ENCODE measurements at places on chromosomes 6 and 20.

- DNase-seq, result no peak
These were observed 492.0 kb upstream of the SULF2 start for GRCh38 chr20:48277266-48277665.

DNA sequence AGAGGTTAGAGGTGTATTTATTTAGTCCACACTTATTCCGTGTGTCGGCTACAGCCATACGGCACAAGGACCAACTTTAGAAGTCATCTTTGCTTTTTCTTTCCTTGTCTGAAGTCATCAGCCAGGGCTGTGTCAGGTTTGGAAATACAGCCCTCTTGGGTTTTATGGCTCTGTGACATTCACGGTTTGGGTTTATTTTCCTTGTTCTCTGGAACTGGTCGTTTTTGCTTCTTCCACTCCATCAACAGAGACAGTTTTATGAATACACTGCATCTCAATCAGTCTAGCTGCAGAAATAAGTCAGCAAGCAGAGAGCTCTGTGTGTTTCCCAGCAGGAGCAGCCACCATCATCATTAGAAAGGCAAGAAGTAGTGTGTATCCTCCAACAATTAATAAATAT, 132.5 kb downstream of the TBC1D7 start:
- no peak for DNase-seq

DNA sequence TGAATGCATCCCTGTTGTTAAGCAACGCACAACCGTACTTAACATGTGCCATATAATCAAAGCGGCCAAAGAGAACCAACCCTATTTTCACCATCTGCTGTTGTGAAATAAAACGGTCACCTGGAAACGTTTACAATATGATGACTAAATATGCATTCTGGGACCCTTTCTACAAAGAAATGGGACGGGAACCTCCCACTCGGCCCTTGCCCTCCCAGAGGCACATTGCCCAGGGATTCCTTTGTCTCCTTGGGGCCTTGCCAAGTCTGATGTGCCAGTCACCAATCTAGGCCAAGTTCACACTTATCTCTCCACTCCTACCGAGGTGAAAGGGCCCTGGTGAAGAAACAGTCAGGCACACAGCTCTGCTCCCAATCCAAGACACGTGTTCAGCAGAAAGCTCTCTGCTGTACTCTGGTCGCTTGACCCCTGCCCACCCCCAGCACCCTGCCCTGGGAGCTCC, 427.4 kb upstream of the JARID2 start:
- DNase-seq, result no peak

- DNase-seq, result no peak
These were observed 123.4 kb upstream of the RAB32 start for GRCh38 chr6:146420255-146420654.

DNA sequence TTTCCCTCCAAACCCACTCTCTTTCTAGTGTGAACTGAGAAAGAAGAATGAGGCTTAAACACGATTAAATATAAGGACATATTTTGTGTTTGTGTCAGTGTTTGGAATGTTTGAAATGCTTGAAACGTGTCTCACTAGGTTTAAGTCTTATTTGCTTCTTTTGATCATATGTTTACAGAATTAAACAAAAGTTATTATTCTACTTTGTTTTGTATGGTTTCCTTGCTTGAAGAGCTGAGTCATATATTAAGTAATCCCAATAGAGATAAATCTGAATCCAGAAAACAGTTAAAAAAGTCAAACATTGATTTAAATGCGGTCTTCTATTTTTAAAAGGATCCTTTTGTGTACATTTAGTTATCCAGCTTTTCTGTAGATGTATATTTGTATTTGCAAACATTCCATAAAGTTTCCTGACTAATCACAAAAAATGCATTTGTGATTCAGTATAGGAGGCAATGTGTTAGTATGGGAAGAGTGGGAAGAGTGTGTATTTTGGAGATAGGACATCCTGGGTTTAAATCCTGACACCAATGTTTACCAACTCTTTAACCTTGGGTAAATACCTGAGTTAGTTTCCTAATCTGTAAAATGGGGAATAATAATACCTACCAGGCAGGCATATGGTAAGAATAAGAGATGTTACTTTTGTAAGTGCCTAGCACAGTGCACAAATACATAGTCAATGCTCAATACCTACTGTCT, 72.9 kb downstream of the TSBP1 start:
- no peak for DNase-seq

DNA sequence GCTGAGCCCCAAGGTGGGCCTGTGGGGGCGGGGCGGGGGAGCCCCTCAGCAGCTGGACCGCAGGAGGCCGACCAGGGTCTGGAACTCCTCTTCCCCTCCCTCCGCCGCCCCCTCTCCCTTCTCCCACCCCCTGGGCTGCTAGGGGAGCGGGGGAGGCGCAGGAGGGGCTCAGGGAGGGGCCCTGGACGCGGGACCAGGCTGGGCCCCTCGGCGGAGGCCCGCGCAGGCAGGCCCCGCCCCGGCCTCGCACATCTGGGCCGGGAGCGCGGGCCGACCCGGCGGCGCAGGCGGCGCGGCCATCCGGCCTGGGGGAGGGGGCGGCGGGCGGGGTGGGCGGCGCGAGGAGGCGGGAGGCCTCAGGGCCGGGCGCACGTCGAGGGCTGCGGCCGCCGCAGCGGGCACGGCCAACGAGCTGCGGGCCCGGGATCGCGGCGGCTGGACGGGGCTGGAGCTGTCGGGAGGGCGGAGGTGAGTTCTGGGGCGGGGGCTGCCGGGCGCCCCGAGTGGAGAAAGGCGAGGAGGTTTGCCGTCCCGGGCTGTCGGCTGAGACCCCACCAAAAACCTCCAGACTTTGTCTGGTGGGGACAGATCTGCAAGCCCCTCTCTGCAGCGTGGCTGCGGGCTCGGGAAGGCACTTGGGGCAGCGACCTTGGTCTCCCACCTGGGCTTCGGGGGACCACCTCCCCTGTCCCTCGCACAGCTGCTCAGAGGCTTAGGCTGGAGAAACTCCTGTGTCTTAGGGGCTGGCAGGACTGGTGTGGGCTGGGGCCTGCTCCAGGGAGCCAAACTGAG, at the start of gene HSPA12B:
HSPA12B (plus strand) TSS at position 359 of the 792 bp plus-strand sequence. CDS start 5,990 bp downstream, outside the sequence.
- no peak for DNase-seq

DNA sequence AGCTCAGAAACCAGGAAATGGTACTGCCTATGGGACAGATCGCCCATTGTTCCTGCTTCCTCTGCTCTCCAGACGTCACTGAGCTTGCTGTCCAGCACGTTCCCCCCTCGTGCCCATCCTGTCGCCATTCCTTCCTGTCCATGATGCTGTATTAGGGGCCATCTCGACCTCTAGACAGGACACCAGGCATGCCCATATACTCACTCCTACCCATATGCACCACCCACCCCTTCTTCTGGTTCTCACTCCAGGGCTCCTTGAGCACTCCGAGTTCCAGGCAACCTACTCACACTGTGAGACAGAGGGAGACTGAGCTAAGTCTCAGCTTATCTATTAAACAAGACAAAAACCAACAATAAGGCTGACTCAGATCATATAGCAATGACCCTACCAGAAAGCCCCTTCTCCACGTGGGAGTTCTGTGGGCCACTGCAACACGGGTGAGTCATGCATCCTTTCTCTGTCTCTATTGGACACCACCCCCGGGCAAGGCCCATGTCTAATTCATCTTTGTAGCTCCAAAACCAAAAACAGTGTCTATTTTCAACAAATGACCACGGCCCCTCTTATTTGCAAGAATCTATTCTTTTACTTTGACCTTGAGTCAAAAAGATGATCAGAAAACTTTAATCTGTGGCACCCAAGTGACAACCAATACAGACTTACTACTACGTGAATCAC, 65.7 kb downstream of the PSMG4 start:
- no peak for DNase-seq

GRCh38 chr20:23298155-23298554, 52.4 kb upstream of the NXT1 start:
- no peak for DNase-seq

GRCh38 chr20:13552061-13552460, 86.7 kb downstream of the TASP1 start:
- DNase-seq, result no peak

DNA sequence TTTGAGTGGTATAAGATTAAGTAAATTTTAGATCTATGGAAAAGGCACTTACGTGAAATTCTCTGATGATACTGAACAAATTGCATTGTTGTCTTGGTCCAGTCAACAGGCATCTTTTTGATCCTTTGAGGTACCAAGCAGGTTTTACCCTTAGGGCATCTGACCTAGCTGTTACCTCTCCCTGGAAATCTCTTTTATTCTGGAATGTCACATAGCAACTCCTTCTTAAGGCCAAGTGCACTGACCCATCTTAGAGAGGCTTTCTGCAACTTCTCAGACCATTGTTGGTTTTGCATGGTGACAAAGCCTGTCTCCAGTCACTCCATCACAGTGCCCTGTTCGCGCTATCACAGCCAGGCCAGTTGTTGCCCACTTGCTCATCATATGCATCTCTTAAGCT, 42.0 kb downstream of the TPD52L1 start:
- DNase-seq, result no peak

DNA sequence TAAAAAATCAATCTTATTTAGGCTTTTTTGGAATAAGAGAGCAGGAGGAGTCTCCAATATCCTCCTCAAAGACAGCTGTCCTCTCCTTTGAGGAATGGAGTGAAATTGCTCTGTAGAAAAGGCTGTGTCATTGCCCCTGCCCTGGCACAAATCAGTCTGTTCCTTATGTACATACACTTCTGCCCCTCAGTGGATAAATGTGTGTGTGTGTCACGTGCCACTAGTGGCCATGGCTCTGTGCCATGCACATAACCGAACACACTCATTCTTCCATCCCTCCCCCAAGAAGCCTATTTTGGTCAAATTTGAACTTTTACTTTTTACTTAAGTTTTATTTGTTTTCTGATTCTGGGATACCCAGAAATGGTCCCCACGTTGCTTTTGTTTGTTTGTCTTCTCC, 49.2 kb downstream of the ANKS1A start:
- no peak for DNase-seq

GRCh38 chr6:168035098-168035660, 37.7 kb downstream of the KIF25 start:
- peak; percentile 66 for DNase-seq

- DNase-seq, result no peak
These were observed 677.4 kb upstream of the CITED2 start for GRCh38 chr6:140051521-140052512.

DNA sequence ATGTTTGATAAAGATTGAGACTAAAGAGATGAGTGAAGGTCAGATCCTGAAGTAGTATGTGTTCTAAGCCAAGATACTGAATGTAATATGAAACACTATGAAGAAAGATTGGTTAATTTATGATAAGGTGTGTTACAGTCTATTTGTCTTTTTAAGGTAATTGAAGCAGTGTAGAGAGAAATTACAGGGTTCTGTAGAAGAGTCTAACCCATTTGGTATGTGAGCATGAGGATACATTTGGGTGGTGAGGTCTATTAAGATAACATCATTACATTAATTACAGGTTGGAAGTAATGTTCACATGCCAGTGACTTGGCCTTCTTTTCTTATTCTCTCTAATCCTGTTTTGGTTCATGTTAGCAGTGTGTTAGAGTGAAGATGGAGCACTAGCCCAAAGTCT, 61.4 kb downstream of the AFDN start:
- no peak for DNase-seq

DNA sequence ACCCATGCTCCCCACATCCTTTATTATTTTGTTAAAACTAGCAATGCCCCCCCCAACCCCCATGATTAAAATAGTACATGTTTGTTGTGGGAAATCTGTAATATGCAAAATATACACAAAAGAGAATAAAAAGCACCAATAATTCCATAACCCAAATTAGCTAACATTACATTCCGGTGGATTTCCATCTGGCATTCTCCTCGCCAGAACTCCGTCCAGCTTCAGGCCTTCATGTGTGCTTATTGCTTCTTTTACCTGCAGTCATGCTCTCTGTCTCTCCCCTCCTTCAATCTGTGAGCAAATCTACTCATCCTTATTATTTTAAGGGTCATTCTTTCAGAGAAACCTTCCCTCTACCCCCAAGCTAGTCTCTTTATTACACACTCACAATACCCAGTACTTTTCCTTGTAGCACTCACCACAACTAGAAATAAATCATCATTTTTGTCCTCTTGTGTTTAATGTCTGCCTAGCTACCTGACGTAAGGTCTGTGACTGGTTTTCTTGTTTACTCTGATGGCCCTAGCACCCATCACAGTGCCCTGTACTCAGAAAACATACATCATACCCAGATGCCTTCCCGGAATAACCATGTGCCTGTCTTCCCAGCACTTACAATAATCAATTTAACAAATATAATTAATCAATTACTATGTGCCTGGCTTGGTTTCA, 25.6 kb upstream of the IER3 start:
- no peak for DNase-seq

DNA sequence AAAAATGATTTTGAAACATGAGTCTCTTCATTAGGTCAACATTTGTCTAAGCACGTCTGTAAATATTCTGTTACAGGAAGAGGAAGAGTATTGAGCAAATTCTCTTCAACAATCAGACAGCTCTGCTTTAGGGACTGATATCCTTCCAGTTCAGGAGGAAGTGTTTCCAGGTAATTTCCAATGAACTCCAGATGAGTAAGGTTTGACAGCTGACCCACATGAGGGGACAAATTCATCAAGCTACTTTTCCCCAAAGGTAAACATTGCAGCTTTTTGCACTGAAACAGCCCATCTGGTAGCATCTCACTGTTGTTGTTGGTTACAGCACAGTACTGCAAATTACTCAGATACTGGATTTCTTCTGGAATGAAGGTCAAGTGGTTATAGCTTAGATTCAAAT, 18.1 kb downstream of the ENPP1 start:
- DNase-seq, result no peak

GRCh38 chr20:52060794-52061714, 130.5 kb downstream of the ZFP64 start:
- DNase-seq, result no peak

DNA sequence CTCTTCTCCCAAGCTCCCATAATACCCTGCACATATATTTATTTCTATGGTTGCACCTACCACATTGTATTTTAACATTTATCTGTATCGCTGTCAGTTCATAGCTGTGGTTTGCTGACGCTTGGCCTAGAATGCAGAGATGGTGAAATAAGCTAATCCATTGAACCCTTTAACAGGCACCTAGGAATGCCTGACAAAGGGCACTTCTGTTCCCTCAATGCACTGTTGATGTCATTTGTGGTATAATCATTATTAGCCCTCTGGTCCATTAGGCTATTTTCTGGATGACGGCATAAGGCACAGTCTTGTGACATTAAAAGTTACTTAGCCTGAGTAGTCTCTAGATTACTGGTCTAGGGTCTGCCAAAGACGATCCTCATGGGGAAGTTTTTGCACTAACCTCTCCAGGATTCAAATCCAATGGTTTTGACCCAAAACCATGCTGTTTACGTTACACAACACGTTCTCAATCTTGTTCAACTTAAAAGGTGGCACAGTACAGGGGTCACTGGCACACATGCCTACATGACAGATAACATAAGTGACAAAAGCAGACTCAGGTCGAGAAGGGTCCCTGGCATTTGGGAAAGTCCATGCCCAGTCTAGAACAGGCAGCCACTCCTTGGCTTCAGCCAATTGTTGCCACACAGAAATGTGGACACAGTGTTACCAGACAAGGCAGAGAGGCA, 2.1 kb upstream of the YWHAB start:
- no peak for DNase-seq

GRCh38 chr6:24031496-24031895, 94.5 kb upstream of the NRSN1 start:
- DNase-seq, result no peak

DNA sequence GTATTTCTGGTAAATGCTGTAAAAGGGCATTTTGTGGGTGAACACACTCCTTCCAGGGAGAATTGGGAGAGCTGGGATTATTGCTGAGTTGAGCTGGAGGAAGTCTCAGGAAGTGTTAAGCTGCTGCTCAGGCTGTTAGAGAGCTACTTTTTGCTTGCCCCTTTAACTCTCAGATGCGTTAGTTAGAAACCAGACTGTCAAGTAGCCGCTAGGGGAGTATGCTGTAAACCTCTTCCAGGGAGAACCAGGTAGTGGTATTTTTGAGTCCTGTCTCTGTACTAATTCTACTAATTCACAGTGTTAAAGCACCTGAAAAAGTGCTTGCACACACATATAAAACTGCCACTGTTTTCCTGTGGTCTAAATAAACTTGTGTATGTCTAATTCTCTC, 6.6 kb upstream of the GFRAL start:
- no peak for DNase-seq
